Uterus (tissue), 4 donors: ENCODE measurements at places on chromosomes 1 and 21.
A peak's percentile ranks its signal among the peaks of the same experiment; 100 is the strongest.

DNA sequence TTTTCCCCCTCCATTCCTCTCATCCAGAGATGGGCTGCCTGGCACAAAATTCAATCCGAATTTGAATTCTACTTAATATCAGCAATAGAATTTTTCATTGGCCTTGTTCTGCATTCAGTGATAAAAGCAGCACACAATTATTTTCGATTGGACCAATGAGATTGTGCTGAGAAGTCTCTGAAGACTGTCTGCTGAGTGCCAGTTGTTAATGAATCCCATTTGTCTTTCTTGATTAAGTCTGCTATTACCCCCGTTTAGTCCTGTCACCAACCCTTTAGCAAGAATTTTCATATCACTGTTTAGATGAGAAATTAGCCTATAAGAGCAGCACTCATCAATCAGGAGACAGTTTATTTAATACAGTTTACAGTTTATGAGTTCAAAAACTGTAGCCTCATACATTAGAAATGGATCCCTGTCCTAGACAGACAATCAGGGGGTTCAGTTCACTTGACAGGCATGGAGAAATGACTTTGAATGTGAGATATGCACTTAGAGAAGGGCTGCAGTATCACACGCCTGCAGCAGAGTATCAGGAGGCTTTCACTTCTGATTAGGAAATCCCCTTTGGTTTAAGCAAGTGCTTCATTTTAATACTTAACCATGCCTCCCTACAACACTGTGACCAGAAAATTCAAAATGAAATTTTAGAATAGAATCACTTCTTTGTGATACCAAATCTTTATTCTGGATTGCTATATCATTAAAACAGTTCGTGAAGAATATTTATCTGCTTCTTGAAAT lies 304.7 kb upstream of the PTBP2 start:
- no peaks in the 10 kb centered on the region for H3K36me3 ChIP-seq
- no peaks in the 10 kb centered on the region for H3K4me1 ChIP-seq
- H3K27me3 ChIP-seq: no peaks in the 10 kb centered on the region
- H3K27ac ChIP-seq: no peak overlapping the region

GRCh38 chr1:117794073-117794472 lies 135.3 kb downstream of the GDAP2 start:
- H3K27ac ChIP-seq: peak overlapping the region; percentile 36
- H3K4me3 ChIP-seq: no peak overlapping the region
- no peaks in the 10 kb centered on the region for H3K36me3 ChIP-seq

GRCh38 chr1:67863637-67864036 lies 30.4 kb upstream of the GNG12 start:
- no peaks in the 10 kb centered on the region for H3K4me1 ChIP-seq
- no peaks in the 10 kb centered on the region for H3K36me3 ChIP-seq
- H3K4me3 ChIP-seq: no peak overlapping the region
- no peaks in the 10 kb centered on the region for H3K27me3 ChIP-seq

GRCh38 chr1:61055110-61055614 lies 27.2 kb upstream of the NFIA start:
- no peaks in the 10 kb centered on the region for H3K27me3 ChIP-seq
- no peak for DNase-seq
- H3K4me1 ChIP-seq: no peaks in the 10 kb centered on the region

GRCh38 chr21:35770101-35770945 lies 290.0 kb downstream of the SETD4 start:
- H3K27me3 ChIP-seq: no peaks in the 10 kb centered on the region
- no peaks in the 10 kb centered on the region for H3K36me3 ChIP-seq
- DNase-seq: no peak
- H3K4me3 ChIP-seq: no peak overlapping the region
- no peak overlapping the region for H3K27ac ChIP-seq
- no peaks in the 10 kb centered on the region for H3K4me1 ChIP-seq

DNA sequence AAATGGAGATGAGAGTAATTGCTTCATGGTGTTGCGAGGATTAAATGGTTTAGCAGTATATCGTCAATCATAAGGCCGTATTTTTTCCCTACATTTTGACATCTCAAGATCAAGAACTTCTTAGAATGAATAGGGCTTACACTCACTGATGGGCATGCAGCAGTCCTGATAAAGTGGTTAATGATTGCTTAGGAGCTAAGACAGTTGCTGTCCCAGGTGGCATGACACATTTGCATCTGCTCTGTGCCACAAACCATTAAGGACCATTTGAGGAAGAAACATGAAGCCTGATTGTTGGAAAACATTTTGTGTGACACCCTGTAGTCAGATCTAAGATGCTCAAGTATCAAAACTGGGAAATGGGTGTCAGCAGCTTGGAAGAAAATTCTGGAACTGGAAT lies 81.0 kb upstream of the SGIP1 start:
- H3K4me3 ChIP-seq: no peak overlapping the region
- H3K27me3 ChIP-seq: no peaks in the 10 kb centered on the region
- no peak for DNase-seq

- H3K4me3 ChIP-seq: no peak overlapping the region
- no peaks in the 10 kb centered on the region for H3K4me1 ChIP-seq
- H3K36me3 ChIP-seq: no peaks in the 10 kb centered on the region
- DNase-seq: no peak
- no peak overlapping the region for H3K27ac ChIP-seq
Measured at GRCh38 chr1:116310180-116310579, 62.9 kb upstream of the ATP1A1 start.

GRCh38 chr21:44913425-44914175 lies 7.1 kb downstream of the ITGB2 start:
- H3K36me3 ChIP-seq: no peaks in the 10 kb centered on the region
- no peak for DNase-seq
- no peaks in the 10 kb centered on the region for H3K27me3 ChIP-seq
- H3K27ac ChIP-seq: no peak overlapping the region
- no peaks in the 10 kb centered on the region for H3K4me1 ChIP-seq

DNA sequence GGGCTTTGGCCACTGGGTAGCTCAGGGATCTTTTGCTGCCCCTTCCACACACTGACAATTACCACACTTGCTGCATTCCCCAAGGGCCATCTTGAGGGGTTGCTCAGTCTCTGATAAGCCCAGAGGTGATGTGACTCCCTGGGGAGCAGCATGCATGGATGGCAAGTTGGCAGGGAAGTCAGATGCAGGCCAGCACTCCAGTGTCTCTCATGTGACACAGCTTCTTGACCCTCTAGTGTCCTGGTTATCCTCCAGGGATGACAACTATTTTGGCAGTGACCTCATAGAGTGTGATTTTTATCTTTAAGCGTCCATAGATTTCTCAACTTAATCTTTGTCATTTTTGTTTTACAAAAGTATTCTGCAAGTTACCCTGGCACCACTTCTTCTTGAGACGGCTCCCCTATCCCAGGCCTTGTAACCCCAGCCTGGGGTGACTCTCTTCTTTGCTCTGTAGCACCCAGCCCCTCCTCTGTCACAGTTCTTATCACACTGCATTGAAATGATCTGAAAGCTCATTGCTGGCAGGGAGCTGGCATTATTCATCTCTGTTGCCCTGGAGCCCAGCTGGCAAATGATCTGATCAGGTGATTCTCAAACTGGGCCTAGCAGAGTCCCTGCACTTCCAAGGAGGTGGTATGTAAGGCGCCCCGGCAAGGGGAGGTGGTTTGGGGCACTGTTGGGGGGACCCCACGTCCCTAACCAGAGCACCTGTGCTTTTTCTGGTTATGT lies 72.6 kb downstream of the TENT5C start:
- DNase-seq: no peak
- H3K27me3 ChIP-seq: no peaks in the 10 kb centered on the region
- no peak overlapping the region for H3K27ac ChIP-seq
- no peaks in the 10 kb centered on the region for H3K4me1 ChIP-seq

DNA sequence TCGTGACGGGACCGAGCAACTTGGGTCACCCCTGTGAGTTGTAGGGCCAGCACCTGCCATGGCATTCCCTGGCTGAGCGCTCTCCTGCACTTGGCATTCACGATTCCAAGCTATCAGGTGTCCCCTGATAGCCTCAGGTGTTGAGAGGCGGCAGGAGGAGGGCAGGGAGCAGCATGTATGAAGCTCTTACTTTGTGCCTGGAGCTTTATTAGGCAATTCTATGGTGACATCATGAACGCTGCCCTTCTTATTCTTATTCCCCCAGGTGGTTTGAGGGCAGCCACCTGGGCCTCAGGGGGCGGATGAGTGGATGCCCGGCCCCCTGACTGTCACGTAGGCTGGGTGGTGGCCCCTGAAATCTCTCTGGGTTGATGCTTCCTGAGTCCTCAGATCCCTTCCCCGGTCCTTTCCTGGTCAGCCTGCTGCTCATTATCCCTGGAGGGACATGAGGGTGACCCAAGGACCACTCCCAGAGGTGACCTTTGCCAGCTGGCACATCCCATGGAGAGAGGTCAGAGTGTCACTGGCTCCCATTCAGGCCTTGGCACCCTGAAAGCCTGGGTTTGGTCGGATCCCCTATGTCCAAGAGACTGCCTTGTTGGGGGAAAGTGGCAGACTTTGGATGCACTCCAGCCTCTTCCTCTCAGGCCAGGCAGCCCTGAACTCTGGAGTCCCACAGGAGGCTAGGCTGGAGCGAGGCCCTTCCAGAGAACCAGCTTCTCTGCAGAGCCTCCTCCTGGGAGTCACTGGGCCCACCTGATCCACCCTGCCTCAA lies 51.9 kb downstream of the SPSB1 start:
- no peak for DNase-seq
- no peaks in the 10 kb centered on the region for H3K27me3 ChIP-seq

- H3K27me3 ChIP-seq: no peaks in the 10 kb centered on the region
- no peak for DNase-seq
- no peaks in the 10 kb centered on the region for H3K36me3 ChIP-seq
- no peak overlapping the region for H3K27ac ChIP-seq
Measured at GRCh38 chr1:100348549-100349144, 3.7 kb upstream of the CDC14A start.

GRCh38 chr1:21663248-21663950 lies 5.8 kb downstream of the RAP1GAP start:
- peaks cover 6% of the 10 kb centered on the region for H3K27me3 ChIP-seq
- H3K4me3 ChIP-seq: no peak overlapping the region
- no peaks in the 10 kb centered on the region for H3K4me1 ChIP-seq
- H3K36me3 ChIP-seq: no peaks in the 10 kb centered on the region

DNA sequence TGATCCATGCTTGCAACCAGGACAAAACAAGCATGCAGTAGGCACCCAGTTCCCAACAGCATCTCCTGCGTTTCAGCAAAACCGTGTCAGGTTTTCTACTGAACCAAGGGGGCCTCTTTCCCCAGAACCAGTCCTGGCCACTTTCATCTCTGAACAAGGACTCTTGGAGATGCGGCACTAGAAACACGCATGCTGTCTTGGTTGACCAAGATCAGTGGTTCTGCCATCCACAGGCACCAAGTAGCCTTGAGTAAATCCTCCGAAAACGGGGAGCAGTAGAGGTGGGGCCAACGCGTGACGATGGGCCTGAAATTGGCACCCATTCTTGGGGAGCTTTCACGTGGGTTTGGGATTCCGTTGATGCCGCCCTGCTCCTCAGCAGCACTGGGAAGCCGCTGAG lies 62.5 kb upstream of the AJAP1 start:
- no peak for DNase-seq
- no peaks in the 10 kb centered on the region for H3K36me3 ChIP-seq
- no peak overlapping the region for H3K27ac ChIP-seq
- no peaks in the 10 kb centered on the region for H3K27me3 ChIP-seq
- no peaks in the 10 kb centered on the region for H3K4me1 ChIP-seq

DNA sequence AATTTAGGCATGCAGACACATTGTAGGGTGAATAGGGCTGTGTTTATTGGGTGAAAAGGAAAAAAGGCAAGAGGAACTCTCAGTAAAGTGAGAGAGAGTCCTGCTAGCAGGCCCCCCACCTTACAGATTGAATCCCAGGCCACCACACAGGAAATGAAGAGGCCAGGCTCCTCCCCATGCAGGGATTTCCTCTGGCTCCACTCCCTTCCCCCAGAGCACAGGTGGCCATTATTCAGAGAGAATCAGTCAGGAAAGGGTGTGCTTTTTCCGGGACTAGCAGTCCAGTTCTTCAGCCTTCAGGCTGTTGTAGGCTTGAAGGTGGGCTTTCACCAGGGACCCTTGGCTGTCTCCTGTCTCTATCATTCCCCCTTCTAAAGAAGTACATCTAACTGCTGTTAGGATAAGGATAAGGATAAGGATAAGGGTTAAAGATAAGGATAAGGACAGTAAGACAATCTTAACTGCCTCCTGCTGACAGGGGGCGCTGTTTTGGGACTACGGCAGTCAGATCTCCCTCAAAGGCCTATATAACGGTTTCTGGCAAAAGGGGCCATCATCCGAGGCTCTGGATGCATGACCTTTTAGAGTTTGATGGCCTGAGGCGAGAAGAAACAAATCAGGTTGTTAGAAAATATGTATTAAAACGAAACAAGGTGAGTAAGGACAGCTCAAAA lies 26.3 kb downstream of the ZNF648 start:
- H3K27me3 ChIP-seq: no peaks in the 10 kb centered on the region
- no peak overlapping the region for H3K27ac ChIP-seq
- H3K4me1 ChIP-seq: no peaks in the 10 kb centered on the region
- no peaks in the 10 kb centered on the region for H3K36me3 ChIP-seq
- no peak for DNase-seq
- H3K4me3 ChIP-seq: no peak overlapping the region

- H3K4me3 ChIP-seq: no peak overlapping the region
- no peak for DNase-seq
- H3K4me1 ChIP-seq: no peaks in the 10 kb centered on the region
- no peaks in the 10 kb centered on the region for H3K27me3 ChIP-seq
Measured at GRCh38 chr1:52658795-52659194, 25.8 kb downstream of the SHISAL2A start.
